ENCODE measurements at places on chromosomes 7 and 10. TPM values are rescaled to one million over a fixed set of nuclear protein-coding genes. Genes with fewer than 3 reads are reported as not detected.
A peak's percentile ranks its signal among the peaks of the same experiment; 100 is the strongest.

DNA sequence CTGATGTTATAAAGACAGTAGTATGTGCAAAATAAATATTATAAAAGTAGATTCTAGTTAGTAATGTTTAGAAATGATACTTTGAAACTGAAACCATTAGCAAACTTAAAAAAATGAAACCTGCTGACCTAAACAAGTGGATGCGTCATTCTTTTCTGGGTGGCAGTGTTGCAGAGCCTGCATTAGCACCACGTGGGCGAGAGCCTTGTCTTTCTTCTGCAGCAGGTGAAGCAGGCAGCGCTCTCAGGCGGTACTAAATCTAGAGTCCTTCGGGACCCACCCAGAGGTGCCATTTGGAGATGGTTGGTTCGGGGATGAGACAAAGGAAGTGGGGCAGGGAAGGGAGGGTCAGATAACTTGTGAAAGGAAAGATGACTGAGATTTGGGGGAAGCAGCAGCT lies 759.1 kb upstream of the IGFBP3 start:
- no peak overlapping the region for H3K4me3 ChIP-seq
- H3K27me3 ChIP-seq = no peaks in the 10 kb centered on the region
- no peak for DNase-seq
- H3K36me3 ChIP-seq = no peaks in the 10 kb centered on the region
- no peak overlapping the region for H3K27ac ChIP-seq

DNA sequence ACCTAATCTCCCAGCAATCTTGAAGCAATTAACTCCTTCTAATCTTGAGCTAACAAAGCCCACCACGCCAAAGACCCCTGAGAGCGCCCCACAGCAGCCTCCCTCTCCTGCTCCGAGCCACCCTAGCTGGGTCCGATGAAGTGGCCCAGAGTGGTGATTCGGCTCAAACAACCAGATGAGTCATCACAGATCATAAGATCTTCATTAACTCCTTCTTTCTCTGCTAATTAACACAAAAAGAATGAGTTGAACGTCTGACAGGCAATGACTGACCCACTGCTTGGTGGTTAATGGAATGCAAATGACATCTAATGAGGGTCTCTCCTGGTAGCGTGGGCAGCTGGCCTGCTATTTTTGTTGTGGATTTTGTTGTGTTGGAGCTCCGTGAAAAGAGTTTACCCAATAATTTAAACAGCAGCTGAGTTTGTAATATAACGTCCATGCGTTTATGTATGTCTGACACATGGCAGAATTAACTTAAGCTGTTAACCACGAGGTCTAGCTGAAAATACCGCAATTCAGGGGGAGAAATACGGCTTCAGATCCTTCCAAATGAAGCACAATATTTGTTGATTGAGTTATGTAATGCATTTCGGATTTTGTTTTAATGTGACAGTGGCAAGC lies 161.4 kb downstream of the RAB11FIP2 start:
- H3K4me3 ChIP-seq = no peak overlapping the region
- no peaks in the 10 kb centered on the region for H3K27me3 ChIP-seq
- no peaks in the 10 kb centered on the region for H3K36me3 ChIP-seq
- no peaks in the 10 kb centered on the region for H3K4me1 ChIP-seq
- DNase-seq = no peak
- H3K27ac ChIP-seq = no peak overlapping the region

GRCh38 chr7:151299940-151300645 lies 41.5 kb upstream of the NUB1 start:
- no peaks in the 10 kb centered on the region for H3K4me1 ChIP-seq
- H3K27me3 ChIP-seq = no peaks in the 10 kb centered on the region
- no peak overlapping the region for H3K4me3 ChIP-seq
- no peak overlapping the region for H3K27ac ChIP-seq
- no peak for DNase-seq

- H3K27me3 ChIP-seq = no peaks in the 10 kb centered on the region
- H3K36me3 ChIP-seq = no peaks in the 10 kb centered on the region
- no peak for DNase-seq
- no peak overlapping the region for H3K4me3 ChIP-seq
Measured at GRCh38 chr10:14775656-14776055, 959 bp upstream of the FAM107B start.

DNA sequence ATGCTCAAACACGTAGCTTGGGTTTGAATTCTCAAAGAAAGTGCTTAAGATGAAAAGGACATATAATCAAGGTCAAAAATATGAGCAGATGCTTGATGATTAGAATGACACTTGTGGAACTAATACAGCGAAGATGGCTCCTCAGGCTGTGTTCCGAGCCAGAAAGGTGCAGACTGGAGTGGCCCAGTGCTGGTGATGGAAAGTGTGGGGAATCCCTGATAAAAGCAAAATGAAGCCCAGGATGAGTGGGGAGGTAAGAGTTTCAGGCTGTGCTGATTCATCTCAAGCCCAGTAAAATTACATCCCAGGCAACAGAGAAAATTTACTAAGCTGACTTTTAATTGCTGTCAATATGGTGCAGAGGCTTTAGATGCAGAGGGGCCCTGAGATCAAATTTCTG lies 77.8 kb upstream of the IKZF1 start:
- H3K27ac ChIP-seq = no peak overlapping the region
- H3K4me1 ChIP-seq = no peaks in the 10 kb centered on the region
- no peaks in the 10 kb centered on the region for H3K36me3 ChIP-seq
- no peaks in the 10 kb centered on the region for H3K27me3 ChIP-seq

DNA sequence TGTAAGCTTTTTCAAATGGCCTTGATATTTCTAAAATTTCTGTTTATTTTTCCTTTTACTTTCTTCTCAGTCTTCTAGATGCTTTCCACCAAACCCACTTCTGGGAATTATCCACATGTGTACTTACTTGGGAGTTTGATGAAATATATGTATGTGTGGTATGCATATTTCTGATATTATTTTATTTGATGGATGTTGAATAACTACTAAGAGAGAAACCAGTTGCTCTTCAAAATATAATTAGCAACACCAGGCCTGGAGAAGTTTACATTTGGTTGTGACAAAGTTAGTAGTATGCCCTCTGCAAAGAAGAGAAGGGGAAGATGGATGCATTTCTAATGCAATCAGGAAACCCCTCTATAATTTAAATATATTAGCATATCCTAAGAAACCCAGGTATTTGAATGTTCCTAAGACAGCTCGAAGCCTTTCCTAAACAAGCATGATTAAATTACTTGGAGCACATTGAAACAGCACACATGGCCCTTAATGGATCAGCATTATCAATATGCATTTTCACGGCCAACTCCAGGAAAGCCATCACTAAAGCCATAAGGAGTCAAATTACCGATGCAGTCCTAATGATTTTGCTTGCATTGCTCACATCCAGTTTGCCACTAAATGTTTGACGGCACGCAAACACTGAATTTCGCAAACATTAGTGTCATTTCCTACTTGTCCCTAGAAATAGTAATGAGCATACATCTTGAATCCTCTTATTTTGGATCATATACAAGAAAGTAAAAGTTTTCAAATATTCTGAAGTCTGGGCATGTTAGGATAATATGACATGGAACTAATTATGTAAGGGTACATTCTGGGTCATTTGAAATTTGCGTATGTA lies 393.8 kb downstream of the EXOC4 start:
- no peaks in the 10 kb centered on the region for H3K4me1 ChIP-seq
- H3K27me3 ChIP-seq = no peaks in the 10 kb centered on the region

DNA sequence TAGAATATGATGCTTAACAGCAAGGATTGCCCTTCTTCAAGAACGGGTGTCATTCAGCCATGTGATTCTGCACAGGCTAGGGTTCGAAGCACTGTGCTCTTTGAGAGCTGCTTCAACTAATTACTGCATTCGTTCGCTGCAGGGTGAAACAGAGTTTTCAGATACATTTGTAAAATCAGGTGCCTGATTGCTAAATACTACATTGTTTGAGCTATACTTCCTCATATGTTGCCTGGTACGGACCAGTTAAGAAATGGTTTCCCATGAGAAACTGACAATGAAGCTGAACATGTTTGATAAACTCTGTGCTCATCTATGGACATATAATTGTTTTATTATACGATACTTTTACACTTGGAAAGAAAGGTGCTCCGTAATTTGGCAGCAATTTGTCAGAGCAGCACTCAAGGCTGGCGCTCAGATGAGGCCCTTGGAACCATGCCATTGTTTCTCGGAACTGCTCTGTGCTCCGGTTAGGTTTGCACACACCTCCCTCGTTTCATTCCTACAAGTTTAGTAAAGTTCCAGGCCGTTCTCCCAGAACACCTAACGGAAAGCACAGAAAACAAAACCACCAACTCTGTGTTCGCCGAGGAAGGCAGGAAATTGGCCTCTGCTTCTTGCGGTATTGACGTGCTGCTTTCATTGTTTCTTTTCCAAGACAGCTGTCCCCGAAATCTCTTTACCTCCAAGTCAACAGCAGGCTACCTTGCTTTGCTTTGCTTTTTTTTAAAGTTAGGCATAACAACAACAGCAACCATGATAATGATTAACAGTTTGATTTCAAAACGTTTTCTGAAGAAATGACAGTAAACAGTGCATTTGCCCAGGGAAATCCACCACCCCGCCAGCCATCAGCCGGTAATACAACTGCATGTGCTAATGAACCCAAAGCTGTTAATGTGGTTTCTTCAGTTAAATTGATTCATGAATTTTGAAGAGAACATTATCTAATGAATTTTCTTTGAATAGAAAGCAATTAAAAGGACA lies 206.9 kb downstream of the EBF3 start:
- peak overlapping the region; percentile 38 for H3K27ac ChIP-seq
- H3K36me3 ChIP-seq = no peaks in the 10 kb centered on the region
- H3K4me3 ChIP-seq = peak overlapping the region; percentile 43
- H3K27me3 ChIP-seq = no peaks in the 10 kb centered on the region

DNA sequence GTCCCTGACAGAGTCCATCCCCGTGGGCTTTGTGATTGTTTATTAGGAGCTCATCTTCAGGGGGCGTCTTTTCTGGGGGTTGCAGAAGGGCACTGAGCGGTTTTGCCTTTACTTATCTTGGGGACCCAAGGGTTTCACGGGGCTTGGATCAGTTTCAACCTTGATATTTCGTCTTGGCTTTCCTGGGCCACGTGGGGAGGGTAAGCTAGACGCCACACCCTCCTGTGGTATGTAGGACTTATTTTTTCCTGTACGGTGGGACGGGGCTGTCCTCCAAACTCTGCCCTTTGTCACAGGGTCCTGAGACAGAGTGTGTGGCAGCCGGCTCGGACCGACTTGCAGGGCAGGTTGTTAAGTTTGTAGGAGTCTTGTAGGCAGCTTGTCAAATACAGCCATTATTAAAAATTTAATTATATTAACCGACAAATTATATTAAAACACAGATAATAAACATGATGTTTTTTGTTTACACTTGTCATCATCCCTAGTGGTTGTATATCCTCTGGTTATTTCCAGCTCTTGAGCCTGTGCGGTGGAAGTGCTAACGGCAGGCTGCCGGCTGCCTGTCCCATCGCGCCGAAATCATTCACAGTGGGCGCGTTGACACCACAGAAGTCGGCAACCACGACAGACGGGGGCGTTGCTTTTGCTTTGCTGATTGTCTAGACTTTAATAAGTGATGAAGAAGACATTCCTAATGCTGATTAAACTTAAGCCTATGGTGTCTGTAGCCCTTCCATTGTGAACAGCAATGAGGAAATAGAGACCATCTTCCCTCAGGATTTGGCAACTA lies 193.2 kb downstream of the DNAJB6 start:
- peaks cover 6% of the 10 kb centered on the region for H3K27me3 ChIP-seq
- no peak overlapping the region for H3K4me3 ChIP-seq
- no peak overlapping the region for H3K27ac ChIP-seq

GRCh38 chr10:96267234-96267705 lies 4.1 kb downstream of the BLNK start:
- H3K4me1 ChIP-seq = peaks cover 6% of the 10 kb centered on the region
- no peak for DNase-seq
- H3K27ac ChIP-seq = no peak overlapping the region
- no peak overlapping the region for H3K4me3 ChIP-seq

DNA sequence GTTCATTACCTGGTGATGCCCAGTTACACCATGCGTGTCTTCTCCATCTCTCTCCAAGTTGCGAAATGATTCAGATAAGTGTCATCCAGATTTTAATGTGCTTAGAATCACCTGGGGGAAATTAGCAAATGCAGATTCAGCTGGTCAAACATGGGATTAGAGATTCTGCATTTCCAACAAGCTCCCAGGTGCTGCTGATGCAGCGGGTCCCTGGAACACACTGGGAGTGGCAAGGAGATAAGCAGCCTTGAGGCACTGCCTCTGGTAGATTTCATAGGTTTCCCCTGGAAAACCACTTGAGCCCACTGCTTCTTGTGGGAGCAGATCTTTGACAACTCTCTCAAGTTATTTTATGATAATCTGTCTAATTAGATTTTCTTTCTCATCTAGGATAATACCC lies 196.0 kb upstream of the C7orf33 start:
- H3K4me3 ChIP-seq = no peak overlapping the region
- no peaks in the 10 kb centered on the region for H3K36me3 ChIP-seq

- H3K36me3 ChIP-seq = no peaks in the 10 kb centered on the region
- H3K4me1 ChIP-seq = no peaks in the 10 kb centered on the region
- H3K4me3 ChIP-seq = no peak overlapping the region
- H3K27me3 ChIP-seq = peaks cover 57% of the 10 kb centered on the region
- no peak for DNase-seq
Measured at GRCh38 chr10:128268015-128268722, 141.9 kb upstream of the MKI67 start.

DNA sequence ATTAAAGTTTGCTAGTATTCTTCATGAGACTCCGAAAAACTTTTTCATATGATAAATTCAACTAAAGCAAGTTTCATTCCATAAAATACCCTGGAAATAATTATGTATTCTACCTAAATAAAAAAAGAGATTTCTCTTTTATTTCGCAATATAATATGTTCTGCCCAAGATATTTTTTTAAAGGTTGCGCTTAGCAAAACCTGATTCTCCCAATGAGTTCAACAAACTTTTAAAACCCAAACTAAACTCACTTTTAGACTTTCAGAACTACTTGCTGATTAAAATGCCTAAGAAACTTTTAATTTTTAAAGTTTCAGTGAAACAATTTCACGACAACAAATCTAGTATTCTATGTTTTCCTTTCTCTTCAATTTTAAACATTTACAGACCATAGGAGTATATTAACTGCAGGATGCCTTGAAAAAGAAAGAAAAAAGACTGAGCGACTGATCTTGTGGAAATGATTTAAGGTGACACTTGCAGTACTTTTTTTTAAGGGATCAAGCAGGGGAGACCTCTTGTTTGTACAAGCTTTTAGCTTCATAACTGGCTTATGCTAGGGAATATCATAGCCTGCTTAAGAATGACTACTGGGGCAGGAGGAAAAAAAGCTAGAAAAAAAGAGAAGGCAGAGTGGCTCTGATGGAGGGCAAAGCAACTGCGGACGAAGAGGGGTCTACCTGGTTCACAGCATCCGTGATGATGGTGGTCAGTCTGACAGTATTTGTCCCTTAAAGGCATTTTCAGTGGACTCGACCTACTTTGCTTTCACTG lies 1.5 kb downstream of the ZNF800 start:
- H3K4me1 ChIP-seq = peaks cover 4% of the 10 kb centered on the region
- H3K4me3 ChIP-seq = peak overlapping the region; percentile 98
- peak overlapping the region; percentile 96 for H3K27ac ChIP-seq
- no peaks in the 10 kb centered on the region for H3K36me3 ChIP-seq
- H3K27me3 ChIP-seq = no peaks in the 10 kb centered on the region

- no peaks in the 10 kb centered on the region for H3K36me3 ChIP-seq
- no peak overlapping the region for H3K4me3 ChIP-seq
- DNase-seq = no peak
- no peaks in the 10 kb centered on the region for H3K27me3 ChIP-seq
- H3K27ac ChIP-seq = no peak overlapping the region
- H3K4me1 ChIP-seq = no peaks in the 10 kb centered on the region
Measured at GRCh38 chr7:28298870-28299518, 113.3 kb upstream of the CREB5 start.

The PDSS1 gene
- 8.2 TPM for total RNA-seq

The GLI3 gene
- total RNA-seq = 22.6 TPM

The HTR5A gene
- total RNA-seq = not detected

The KIF11 gene
- 0.66 TPM for total RNA-seq

The GPRIN2 gene
- total RNA-seq = 5.9 TPM

The TRIM74 gene
- 0.16 TPM for total RNA-seq

The SFTPA2 gene
- not detected for total RNA-seq
